Activated CD4-positive, alpha-beta T cell treated with anti-CD3 and anti-CD28 coated beads, Interleukin-2, amount 50 U/mL, for 4 hours (primary cell): ENCODE measurements at places on chromosomes 7 and 10.
A peak's percentile ranks its signal among the peaks of the same experiment; 100 is the strongest.

DNA sequence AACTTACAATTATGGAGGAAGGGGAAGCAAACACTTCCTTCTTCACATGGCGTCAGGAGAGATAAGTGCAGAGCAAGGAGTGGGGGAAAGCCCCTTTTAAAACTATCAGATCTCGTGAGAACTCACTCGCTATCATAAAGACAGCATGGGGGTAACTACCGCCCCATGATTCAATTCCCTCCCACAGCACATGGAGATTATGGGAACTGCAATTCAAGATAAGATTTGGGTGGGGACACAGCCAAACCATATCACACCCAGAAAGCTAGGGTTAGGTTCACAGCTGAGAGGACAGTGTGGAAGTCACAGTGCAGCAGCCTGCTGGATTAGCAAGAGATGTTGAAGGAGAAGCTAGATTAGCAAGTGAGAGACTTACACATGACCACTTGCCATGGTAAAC lies 81.6 kb downstream of the CRTAC1 start:
- no peak for DNase-seq

GRCh38 chr7:1112625-1113547 lies 25.0 kb downstream of the GPER1 start:
- DNase-seq, result no peak

- peak; percentile 16 for DNase-seq
Measured at GRCh38 chr10:14758994-14759664, 15.6 kb downstream of the FAM107B start.

- no peak for DNase-seq
Measured at GRCh38 chr7:106501605-106502580, 159.1 kb downstream of the CCDC71L start.

GRCh38 chr7:143012001-143012400 lies 14.9 kb downstream of the OR9A2 start:
- DNase-seq, result no peak

DNA sequence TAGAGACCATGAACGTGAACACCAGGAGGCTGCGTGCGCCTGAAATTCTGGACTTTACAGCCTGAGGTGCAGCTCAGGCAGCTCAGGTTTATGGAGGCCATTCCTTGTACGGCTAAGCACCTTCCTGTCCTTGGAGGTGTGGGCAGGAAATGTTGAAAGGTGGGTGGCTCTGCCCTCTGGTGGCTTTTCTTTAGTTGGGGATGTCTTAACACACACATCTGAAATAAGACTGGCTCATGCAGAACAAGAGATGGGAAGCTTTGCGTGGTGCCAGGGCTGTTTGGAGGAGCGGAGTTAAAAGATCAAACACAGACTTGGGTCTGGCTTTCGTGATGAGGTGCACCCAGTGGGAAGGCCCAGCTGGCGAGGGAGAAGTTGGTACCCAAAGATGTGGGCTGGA lies 64.1 kb downstream of the DOCK1 start:
- no peak for DNase-seq

- no peak for DNase-seq
Measured at GRCh38 chr10:5443429-5443828, 31.1 kb downstream of the NET1 start.

DNA sequence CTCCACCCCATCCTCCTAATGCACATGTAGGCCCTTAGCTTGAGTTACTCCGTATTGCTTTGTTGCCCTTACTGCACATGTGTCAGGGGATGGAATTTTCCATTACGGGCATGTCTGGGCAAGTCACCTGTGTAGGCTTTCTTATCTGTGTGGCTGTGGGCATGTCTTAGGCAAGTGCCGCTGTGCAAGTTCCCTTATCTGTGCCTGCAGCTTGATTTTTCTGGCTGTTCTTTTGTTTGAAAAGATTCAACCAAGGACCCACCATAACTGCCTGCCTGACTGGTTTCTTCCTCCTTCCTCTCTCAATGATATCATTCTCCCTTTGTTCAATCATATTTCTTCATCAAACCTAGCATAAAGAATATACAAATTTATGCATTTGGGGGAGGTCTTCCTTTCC lies 88.5 kb downstream of the AKR1D1 start:
- no peak for DNase-seq

DNA sequence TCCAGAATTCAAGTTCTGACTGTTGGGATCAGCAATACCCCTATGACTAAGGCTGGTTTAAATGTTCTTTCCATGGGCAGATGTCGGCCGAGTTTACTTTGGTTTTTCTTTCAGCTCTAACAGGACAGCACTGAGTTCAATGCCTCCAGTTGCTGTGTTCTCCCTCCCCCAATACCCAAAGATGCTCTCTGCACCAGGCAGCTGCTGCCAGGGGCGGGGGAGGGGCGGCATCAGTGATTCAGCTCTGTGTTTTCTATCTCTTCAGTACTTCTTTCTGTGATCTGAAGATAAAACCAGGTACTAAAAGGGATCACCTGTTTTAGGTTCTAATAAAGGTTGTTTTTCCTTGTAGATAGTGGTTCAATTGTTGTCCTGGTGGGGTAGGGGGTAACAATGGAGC lies 576.7 kb upstream of the POT1 start:
- DNase-seq, result no peak

GRCh38 chr7:112853422-112853821 lies 63.2 kb upstream of the TMEM168 start:
- DNase-seq, result no peak
